ENCODE measurements at places on chromosomes 1 and 21.

- no peak for DNase-seq
Measured at GRCh38 chr21:42703965-42704364, 50.5 kb downstream of the PDE9A start.

- DNase-seq: no peak
Measured at GRCh38 chr1:41860214-41860613, 58.5 kb downstream of the HIVEP3 start.

DNA sequence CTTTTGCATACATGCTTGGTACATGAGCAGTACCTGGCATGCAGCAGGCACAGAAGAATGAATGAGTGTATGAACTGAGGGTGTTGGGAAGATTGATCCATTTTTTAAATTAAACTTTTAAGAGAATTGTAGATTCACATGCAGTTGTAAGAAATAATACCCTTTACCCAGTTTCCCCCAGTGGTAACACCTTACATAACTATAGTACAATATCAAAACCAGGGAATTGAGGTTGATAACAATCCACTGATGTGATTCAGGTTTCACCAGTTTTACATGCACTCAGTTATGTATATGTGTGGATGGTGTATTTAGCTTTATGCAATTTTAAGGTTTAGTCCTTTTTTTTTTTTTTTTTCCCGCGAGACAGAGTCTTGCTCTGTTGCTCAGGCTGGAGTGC, 20.5 kb downstream of the TRABD2B start:
- no peak for DNase-seq

DNA sequence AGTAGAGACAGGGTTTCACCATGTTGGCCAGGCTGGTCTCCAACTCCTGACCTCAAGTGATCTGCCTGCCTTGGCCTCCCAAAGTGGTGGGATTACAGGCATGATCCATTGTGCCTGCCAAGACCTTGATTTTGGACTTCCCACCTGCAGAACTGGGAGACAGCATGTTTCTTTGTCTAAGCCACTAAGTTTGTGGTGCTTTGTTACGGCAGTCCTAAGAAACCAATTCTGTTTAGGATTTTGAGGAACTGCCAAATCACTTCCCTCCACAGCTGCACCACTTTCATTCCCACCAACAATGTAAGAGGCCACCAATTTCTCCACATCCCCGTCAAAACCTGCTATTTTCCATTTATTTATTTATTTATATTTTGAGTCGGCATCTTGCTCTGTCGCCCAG, 46.1 kb downstream of the CHAF1B start:
- DNase-seq: no peak

DNA sequence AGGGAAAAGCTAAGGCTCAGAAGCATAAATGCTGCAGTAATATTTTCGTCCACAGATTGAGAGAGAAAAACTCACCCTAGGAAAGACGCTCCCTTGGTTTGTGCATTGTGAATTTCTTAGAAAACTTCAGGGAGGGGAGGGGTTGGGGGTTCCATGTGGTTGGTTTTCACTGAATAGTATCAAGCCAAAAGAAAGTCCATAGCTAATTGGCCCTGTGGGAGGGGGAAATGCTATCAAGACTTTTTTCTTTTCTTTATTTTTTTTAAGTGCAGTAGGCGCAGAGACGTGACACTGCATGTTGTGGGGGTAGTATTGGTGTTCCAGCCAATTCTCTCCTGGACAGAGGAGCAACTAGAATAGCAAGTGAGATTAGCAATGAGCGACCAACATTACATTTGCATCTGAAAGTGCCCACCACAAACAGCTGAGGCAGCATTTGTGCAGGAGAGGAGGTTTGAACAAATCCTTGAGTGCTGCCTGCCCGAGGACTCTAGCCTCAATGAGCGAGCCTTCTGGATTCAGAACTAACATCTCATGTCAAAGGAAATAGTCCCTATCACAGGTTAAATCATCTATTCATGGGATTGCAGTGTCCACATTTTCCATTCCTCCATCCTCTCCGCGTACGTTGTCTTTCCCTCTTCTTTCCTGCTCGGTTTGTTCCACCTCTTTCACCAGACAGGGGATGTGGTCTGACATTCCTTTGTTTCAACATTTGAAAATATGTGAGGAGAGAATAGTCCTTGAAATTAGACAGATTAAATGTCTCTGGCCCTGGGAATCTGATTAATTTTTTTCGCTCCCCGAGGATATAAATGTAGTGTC, 118.0 kb upstream of the MARK1 start:
- DNase-seq: peak; percentile 64

DNA sequence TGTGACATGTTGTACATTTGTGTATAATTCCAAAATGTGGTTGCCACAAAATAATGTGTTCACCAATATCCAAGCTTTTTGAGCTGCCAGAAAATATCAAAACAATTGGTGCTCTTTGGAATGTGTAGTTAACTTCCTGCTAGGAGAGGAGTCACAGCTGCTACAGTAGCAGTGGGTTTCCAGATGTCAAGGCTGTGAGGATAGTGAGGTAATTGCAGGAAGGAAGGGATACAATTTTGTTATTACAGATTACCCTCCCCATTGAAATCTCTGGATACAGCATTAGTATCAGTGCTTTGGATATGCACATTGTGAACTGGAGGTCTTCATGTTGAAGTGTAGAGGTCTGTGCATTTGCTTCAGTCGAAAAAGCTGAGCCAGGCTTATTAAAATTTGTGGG, 253.2 kb downstream of the PTPRC start:
- peak; percentile 52 for DNase-seq

DNA sequence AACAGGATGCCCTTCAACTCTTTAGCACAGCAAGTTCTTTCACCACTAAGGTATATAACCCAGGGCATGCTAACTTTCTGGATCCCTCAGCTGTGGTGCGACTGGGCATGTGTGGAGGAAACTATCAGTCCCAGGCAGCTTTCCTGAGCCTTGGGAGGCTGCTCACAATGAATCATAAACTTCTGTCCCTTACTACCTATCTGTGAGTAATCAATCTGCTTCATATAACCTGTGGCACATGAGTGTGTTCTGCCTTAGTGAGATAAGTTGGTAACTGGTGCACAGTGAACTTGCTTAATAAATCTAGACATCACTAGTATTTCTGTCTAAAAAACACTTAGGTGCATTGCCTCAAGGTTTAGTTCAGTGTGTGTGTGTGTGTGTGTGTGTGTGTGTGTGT, 158.0 kb downstream of the GPATCH2 start:
- no peak for DNase-seq

DNA sequence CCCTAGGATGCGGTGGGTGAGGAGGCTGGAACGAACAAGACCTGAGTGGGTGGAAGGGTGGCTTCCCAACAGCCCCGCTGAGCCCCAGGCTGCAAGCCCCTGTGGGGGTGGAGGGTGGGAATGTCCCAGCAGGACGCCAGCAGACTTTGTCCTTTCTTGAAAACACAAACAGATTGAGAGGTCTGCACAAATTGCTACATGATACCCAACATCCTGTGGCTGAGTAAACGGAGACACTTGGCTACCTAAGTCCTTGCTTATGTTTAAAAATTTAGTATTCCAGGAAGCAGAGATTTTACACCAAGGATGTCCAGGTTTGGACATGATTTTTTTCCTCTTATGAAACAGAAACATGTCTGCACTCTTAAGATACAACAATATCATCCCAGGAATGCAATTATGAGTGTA, 11.8 kb upstream of the F3 start:
- DNase-seq: no peak

- DNase-seq: no peak
Measured at GRCh38 chr1:222105393-222105737, 363.5 kb upstream of the DUSP10 start.

DNA sequence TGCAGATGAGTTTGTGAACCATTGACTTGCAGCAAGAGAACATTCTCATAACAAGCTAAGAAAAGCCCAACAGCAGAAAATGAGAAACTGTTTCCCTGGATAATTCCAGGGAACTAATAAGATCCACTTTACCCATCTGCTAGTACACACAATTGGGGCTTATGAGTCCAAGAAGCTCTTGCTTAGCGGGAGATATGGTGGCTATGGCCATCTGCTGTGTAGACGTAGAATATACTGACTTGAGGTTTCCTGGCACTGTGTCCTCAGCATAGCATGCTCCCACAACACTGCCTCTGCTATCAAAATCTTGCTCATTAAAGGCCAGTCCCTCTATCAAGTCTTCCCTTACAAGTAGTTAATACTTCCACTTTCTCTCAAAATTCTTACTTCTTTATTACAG, 6.8 kb upstream of the RXRG start:
- DNase-seq: no peak

DNA sequence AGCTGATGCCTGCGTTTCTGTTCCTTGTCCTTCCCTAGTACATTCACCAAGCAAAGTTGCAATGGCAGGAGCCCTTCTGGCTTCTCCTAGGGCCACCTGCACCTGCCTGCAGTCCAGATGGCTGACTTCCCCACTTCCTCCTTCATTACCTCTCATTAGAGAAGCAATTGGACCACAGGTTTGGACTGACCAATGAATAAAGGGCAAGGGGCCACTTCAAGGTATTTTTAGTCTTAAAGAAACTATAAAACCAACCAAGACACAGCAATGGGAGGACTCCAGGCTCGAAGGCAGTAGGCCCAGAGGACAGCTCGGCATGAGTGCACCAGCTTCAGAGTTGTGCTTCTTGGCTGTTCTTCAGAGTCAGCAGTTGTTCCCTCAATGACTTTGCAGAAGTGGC, 60.8 kb upstream of the ROR1 start:
- no peak for DNase-seq

DNA sequence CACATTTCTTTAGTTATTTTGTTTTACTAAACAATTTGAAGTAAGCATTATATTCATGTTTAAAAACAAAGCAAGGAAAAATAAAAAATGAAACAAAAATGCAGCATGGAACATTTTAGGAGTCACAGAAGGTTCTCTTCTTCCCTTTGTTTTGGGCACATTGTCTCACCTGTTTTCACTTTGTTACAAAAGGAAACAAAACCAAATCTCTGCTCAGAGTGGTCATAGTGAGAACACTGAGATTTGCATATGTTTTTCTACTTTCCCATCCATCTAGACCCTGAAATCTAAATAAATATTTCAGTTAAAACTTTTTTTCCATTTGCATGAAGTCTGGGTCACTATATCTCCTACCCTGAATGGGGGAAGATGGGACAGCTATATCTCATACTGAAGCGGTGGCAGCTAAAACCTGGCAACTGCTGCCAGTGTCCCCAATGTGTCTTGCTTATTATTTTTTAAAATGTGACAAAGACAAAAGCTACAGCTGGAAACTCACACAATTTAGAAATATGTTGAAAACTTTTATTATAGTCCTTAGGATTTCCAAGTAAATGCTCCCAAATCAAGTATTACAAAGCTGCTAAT, 3.5 kb downstream of the EXOC8 start:
- no peak for DNase-seq

DNA sequence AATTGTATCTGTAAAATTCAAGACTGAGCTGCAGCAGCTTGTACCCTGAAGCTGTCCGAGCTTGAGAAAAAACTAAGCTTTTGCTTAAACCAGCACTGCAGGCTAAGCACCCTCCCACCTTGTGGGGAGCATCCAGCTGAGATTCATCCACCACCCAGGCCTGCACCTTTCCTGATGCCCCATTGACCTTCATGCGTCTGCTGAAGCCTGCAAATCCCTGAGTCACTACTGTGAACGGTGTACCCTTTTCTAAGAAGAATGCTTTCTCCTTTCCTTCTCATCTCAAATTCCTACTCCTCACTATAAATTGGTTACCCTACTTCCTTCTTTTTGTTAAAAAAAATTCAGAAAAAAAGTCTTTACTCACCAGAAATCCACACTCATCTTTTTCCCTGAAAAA, 90.9 kb upstream of the RGS18 start:
- no peak for DNase-seq

DNA sequence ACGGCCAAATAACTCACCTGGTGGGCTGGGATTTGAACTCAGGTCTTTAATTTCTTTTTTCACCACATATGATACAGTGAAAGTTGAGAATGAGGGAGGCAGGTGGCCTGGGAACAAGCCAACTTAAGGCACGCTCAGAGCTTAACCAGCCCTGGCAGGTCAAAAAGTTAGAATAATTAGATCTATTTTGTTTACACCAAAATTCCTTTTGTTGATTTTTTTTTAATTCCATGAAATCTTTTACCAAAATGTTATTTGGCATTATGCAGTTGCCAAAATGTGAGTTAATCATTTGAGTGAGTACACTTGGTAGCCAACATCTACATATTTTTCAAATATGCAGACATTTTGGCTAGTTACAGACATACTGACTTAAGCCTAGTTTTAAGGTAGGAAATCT, 36.8 kb downstream of the LHX8 start:
- no peak for DNase-seq

- DNase-seq: peak; percentile 75
Measured at GRCh38 chr1:201503397-201504176, 3.3 kb downstream of the CSRP1 start.

GRCh38 chr1:170309389-170310013, 163.7 kb downstream of the NTMT2 start:
- peak; percentile 77 for DNase-seq

DNA sequence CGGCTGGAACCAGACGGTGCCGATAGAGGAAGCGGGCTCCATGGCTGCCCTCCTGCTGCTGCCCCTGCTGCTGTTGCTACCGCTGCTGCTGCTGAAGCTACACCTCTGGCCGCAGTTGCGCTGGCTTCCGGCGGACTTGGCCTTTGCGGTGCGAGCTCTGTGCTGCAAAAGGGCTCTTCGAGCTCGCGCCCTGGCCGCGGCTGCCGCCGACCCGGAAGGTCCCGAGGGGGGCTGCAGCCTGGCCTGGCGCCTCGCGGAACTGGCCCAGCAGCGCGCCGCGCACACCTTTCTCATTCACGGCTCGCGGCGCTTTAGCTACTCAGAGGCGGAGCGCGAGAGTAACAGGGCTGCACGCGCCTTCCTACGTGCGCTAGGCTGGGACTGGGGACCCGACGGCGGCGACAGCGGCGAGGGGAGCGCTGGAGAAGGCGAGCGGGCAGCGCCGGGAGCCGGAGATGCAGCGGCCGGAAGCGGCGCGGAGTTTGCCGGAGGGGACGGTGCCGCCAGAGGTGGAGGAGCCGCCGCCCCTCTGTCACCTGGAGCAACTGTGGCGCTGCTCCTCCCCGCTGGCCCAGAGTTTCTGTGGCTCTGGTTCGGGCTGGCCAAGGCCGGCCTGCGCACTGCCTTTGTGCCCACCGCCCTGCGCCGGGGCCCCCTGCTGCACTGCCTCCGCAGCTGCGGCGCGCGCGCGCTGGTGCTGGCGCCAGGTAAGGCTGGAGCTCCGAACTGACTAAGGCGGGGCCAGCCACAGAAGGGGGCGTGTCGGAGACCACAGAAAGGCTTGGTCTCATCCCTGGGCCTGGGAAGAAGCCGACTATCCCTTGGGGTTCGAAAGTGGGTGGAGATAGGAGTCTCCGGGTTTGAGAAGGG, 486 bp downstream of the SLC27A3 start:
- peak; percentile 80 for DNase-seq

DNA sequence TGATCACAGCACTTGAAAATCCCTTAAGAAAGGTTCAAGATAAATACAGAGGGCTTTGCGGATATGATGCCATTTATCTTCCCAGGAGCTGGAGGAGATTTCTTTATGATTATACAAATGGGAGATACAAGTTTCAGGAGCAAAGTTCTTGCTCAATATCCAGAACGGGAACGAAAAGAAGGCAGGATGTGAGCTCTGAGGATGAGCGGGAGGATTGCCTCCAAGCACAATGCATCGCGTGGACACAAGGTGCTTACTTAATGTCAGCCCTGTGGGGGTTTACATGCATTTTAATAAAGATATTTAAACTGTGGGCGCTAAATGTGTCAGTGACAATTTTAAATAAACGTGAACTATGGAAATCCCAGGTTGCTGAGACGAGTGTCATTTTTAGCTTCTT, 59.0 kb downstream of the SYT6 start:
- DNase-seq: peak; percentile 41

Measured in eye (tissue), 1 donor.